ENCODE measurements at places on chromosomes 11 and 22.

DNA sequence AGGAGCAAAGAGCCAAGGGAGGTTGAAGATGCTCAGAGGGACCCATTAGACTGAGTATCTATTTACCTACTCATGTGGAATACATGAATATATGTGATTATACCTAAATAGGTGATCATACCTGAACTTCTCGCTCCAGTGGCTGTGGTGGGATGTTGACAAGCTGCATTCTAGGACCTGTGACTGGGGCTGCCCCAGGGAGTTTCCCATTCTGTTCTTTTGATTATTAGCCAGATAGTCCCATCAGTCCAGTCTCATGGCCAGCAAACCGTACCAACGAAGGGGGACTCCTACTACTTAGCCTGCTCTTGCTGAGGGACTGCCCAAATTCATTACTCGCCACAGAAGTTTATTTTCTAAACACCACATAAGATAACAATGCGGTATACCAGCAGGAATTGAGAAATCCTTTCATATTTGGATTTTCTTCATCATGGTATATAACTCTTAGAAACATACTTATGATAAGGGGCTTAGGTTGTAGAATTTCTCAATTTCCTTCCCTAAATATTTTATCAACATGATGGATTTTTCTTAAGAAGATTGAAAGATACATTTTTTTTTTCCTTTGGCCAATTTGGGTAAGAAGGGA lies 273.9 kb downstream of the NTM start:
- no peak for DNase-seq

- no peak for DNase-seq
Measured at GRCh38 chr11:108241330-108242037, 18.6 kb downstream of the ATM start.

DNA sequence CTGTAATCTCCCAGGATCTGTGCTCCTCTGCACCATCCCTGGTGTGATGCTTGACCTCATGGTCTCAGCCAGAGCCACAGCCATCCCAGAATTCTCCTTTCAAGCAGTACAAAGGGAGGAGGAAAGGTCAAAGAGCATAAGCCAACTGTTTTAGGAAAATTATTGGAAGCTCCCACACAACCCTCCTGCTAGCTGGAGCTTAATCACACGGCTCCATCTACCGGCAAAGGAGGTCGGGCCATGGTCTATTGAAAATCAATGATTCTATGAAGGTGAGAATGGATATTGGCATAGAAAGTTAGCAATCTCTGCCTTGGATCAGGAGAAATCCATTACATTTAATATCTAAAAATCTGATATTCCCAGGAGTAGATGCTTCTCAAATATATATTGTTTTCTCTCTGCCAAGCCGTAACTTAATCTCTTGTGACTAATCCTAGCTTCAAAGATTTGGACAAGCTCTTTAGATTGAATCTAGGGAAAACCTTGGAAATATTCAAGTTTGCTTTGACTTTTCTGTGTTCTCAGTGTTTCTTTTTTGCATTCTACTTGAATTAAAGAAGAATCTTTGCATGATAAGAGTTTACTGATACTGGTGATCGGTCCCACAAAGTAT lies 259.6 kb downstream of the NTM start:
- DNase-seq = no peak

DNA sequence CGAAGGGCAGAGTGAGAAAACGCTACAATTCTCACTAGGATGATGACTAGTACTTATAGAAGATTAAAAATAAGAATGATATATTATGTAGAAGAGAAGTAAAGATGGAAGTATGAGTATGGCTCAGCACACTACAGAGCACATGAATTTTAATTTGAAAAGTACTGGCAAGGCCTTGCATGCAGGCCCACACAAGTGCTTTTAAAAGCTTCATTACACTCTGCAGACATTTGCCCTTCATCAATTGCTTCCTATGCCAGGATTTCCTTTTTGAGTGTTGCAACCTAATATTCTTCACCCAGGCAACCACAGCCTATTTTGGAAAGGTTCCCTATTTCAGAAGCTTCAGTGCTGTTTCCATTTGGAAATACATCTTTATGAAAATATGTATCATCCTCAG lies 81.1 kb downstream of the LARGE2 start:
- DNase-seq = peak; percentile 7

- peak; percentile 57 for DNase-seq
Measured at GRCh38 chr11:67640021-67640757, 626 bp upstream of the TBX10 start.

DNA sequence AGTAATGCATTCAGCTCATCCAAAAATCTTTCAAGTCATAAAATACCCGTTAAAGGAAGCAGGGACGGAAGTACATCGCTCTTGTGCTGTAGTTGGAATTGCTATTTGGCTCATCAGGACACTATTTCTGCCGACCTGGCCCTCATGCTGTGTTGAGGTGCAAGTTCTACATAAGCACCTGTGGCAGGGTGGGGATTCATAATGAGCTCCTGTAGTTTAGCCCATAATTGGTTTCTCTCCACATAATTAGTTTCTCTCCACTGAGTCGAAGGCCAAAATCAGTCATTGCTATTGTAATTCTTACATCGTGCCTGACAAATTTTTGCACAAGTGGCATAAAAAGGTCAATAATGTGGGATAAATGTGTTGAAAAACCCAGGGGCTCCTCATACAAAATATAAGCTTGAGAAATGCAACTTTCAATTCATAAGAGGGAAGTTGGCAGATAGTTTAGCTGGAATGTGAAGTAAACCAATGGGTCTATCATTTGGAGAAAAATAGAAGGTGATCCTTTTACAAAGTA lies 14.9 kb upstream of the ISX start:
- no peak for DNase-seq

DNA sequence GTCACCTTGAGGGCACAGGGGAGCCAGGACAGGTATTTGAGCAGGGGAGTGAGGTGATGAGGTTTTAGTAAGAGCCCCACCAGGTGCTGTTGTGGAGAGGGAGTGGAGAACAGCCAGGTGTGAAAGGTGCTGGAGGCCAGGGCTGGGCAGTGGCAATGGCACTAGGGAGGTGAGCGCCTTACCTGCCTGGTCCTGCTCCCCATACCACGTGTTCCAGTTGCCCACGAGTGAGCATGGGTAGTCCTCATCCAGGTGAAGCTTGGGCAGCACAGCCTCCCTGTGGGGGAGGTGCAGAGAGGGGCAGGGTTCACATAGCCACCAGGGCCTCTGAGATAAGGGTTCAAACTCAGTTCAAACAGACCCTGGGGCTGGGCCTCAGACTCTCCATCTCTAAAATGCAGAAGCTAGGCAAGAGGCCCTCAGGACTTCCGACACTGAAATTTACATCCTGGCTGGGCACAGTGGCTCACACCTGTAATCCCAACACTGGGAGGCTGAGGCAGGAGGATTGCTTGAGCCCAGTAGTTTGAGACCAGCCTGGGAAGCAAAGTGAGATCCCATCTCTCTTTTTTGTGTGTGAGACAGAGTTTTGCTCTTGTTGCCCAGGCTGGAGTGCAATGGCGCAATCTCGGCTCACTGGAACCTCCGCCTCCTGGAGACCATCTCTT lies 11.8 kb downstream of the NIPSNAP1 start:
- DNase-seq = no peak

GRCh38 chr22:43000441-43001175 lies 14.3 kb downstream of the PACSIN2 start:
- DNase-seq = peak; percentile 17

GRCh38 chr11:7321473-7322450 lies 70.1 kb downstream of the SYT9 start:
- DNase-seq = no peak

- no peak for DNase-seq
Measured at GRCh38 chr11:115760461-115761320, 256.5 kb upstream of the CADM1 start.

Measured in PC-3 (cell line).